ENCODE measurements at places on chromosomes 5 and 9.

DNA sequence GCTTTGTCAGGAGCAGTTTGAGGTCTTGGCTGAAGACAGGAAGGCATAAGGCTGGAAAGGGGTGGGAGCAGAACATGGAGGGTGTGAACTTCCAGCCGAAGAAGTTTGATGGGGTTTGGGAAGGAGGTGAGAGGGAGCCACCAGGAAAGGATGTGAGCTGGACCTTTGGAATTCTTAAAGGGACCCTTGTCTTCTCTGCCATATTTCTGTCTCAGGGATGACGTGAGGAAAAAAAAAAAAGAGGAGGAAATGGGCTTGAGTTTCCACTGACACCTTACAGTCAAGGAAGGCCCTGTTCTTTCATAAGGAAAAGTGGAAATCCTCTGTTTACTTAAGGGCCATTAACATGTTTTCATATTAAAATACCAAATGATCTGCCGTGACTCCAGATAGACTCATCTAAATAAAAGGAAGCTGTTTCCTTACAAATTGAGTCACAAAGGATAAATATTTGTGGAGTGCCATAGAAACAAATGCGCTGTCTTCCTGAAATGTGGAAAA, 132.1 kb downstream of the PALM2AKAP2 start:
- DNase-seq, result no peak

DNA sequence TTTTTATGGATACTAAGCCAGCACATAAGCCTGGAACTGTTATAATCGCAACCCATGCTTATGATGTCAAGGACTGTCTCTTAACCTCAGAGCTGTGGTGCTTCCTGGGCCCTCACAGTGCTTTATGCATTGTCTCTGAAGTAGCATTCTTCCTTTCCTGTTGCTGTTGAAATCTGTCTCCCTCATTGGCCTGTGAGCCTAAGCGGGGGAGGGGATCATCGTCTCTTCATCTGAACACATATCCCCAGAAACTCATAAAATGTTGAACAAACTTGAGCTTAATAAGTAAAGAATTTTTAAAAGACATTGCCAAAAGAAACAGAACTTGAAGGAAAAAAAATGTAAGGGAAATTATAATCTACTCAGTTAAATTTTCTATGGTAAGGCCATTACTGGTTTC, 80.3 kb downstream of the SGCD start:
- DNase-seq, result no peak

DNA sequence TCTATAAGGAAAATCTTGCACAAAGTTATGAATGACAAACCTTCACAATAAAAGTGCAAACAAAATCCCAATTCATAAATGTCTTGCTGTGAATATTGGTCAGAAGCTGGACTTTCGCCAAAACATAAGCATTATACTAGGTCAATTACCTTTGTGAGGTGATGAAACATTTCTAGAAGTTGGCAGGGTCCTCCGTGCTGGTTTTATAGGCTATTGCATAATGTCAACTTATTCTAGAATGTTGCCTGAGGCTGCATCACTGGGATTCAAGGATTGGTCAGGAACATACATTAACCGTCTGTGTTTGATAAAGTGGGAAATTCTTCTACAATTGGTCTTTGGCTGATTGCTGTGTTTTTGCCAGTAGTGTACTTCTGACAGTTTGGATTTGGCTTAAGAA, 49.8 kb upstream of the PALM2AKAP2 start:
- DNase-seq, result no peak

DNA sequence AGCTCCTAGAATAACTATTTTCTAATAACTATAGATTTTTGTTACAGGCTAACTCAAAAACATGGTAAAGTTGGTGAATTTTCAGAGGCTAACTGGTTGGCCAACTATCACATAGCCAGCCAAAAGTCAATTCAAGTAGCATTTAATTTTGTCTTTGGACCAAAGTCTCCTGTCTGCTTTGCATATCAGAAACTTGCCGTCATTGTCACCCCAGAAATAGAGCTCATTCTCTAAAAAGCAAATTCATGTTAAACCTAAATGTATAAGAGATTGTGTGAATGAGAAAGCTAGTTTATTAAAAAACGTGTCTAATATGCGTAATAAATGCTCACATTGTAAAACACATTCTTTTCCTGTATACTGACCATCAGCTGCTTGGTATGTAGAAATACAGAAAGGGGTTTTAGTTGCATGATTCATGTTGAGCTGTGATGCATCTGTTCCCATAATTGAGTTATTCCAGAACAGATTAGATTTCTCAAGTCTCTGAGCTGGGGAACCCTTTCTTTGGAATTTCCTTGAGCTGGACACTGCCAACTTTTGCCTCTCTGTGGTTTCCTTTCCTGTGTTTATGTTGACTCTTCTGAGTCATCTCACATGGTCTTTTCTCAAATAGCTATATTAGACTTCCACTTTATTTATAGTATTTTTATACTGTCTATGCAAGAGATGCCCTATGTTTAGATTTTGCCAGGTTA, 7.3 kb downstream of the SRFBP1 start:
- no peak for DNase-seq

- DNase-seq, result no peak
Observed at GRCh38 chr9:16030528-16031185, 477.8 kb downstream of the CCDC171 start.

DNA sequence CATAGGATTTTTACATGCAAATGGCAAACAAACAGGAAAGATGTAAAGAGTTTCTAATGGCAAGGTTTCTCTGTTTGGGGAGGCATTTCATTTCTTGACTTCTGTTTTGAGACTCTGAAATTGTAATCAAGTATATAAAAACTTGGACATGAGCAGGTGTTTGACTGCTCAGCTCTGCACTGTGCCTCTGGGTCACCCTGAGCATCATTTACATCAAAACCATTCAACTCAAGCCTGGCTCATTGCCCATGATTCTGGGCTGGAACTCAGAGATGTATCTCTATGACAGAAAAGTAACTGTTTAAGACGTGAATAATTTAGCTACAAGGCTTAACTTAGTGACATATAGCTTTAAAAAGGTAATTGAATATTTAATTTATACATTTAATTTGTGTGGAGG, 1402.4 kb upstream of the NUDT12 start:
- no peak for DNase-seq

- no peak for DNase-seq
Observed at GRCh38 chr5:170159101-170159698, 53.5 kb downstream of the FOXI1 start.

DNA sequence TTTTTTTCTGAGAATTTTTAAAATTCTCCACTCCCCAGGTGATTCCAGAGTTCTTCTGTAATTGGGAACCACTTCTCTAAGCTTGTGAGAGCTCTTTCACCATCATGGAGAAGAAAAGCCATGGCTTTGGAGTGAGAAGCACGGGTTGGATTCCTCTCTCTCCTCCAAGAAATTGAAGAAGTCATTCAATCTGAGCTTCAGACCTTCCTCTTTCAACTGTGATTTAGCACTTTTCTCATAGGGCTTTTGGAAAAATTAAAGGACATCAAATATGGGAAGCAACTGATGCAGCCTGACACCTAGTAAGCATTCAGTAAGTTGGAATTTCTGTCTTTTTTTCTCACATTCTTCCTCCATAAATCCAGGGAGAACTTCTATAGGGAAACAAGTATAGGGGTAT, 580.4 kb upstream of the KLF4 start:
- DNase-seq, result no peak

GRCh38 chr5:142636093-142636492, 49.8 kb downstream of the FGF1 start:
- no peak for DNase-seq

DNA sequence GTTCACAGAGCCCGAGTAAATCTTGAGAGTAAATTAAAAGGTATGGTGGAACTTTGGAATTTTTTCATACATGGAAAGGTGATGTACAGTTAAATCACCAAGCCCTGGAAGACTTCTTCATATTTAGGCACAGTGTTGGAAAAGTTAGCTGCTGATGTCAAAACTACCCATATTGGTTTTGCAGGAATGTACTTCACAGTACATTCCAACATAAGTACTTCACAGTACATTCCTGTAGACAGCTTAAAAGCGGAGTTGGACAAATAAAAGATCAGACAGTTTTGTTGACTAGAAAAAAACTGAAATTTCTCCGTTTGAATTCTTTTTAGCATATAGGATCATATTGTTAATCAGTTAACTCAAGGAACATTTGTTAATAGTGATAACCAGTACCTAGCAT, 1.8 kb downstream of the RANBP17 start:
- DNase-seq, result no peak

- DNase-seq, result no peak
Observed at GRCh38 chr5:122311497-122311960, 508 bp upstream of the SNCAIP start.

- no peak for DNase-seq
Observed at GRCh38 chr5:97245386-97245785, 62.3 kb upstream of the RIOK2 start.

- DNase-seq, result no peak
Observed at GRCh38 chr9:127178686-127179632, 56.5 kb upstream of the ANGPTL2 start.

- DNase-seq, result no peak
Observed at GRCh38 chr9:108021096-108021710, 531.6 kb upstream of the KLF4 start.

GRCh38 chr5:152116934-152117333, 192.3 kb upstream of the GLRA1 start:
- DNase-seq, result no peak

GRCh38 chr5:35921930-35922329, 16.5 kb downstream of the CAPSL start:
- no peak for DNase-seq

DNA sequence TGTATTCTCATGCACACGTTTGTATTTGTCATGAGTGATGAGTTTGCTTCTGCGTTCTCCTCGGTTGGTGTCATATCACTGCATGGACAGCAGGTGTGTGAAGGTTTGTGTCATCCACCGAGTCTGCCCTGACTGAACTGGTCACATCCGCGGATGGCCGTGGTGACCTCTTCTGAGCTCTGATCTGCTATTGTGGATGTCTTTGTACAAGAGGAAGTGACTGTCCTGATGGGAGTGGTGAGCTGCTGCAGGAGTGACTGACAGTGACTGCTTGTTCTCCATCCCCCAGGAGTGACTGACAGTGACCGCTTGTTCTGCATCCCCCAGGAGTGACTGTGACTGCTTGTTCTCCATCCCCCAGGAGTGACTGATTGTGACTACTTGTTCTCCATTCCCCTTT, 69.9 kb downstream of the EHMT1 start:
- no peak for DNase-seq

DNA sequence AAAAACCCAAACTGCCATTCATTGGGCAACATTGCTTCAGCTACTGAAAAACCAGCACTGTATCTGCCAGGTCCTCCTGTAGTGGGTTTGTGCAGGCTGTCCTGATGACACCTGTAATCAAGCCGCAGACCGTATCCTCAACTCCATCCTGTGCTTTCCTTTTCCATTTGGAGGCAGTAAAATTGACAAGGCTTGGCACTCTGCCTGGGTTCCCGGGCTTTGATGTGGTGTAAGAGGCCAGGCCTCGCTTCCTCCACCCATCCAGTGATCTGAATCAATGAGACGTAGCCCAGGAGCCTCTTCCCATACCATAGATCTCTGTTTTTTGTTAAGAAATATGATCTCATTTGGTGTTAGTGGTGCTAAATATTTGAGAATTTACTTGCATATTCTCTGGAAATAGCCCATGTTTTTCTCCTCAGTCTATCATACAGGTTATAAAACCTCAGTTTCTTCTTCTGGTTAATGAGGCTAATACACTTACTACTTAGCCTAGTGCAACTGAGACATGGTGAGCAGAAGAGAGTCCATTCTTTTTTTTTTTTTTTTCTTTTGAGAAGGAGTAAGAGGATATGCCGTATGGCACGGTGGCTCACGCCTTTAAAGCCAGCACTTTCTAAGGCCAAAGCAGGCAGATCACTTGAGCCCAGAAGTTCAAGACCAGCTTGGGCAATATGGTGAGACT, 34.8 kb downstream of the LSM11 start:
- no peak for DNase-seq

- no peak for DNase-seq
Observed at GRCh38 chr5:144230806-144231205, 60.1 kb downstream of the KCTD16 start.

DNA sequence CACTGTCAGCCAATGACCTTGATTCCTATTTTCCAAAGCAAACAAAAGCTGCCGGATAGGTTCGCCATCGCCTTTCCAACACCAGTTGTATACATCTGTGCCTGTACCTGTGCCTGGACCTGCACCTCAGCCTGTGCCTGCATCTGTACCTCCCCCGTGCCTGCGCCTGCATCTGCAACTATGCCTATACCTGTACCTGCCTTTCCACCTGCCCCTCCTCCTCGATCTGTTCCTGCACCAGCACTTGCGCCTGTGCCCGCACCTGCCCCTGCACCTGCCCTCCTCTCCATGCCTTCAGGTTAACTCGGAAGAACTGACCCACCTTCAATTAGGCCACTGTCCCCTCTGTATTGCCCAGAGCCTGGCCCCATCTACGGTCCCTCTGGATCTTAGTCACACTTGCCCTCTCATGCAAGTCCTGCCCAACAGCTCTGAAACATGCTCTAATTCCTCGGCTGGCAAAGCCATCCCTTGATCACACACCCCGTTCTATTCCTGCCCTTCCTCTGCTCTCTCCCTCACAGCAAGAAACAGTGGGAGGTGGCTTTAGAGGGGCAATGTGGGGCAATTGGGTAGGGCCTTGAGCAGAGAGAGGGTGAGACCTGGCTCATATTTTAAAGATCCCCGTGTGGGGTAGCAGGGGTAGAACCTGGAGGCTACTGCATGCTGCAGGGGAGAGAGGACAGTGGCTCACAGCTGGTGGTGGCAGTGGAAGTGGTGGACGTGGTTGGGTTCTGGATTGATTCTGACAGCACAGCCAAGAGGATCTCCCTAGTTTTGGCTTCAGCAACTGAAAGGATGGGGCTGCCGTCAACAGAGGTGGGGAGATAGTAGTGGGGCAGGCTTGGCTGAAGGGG, 59.6 kb upstream of the PHYKPL start:
- no peak for DNase-seq

DNA sequence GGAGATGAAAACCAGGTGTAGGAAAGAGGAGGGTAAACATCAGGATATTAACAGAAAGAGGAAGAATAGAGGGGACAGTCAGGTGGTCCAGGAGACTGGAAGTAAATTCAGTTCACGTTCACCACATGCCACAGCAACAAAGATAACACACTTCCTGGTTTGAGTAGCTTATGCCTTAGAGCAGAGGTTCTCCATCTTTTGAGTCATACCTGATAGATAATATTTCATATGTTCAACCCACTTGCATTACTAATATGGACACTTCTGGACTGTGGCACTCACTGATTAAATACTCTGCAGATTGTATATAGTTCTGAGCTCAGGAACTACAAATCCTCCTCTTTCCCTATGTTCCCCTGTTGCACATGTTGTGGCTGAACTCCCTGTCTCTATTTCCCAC, 179.9 kb upstream of the NR3C1 start:
- DNase-seq, result no peak

DNA sequence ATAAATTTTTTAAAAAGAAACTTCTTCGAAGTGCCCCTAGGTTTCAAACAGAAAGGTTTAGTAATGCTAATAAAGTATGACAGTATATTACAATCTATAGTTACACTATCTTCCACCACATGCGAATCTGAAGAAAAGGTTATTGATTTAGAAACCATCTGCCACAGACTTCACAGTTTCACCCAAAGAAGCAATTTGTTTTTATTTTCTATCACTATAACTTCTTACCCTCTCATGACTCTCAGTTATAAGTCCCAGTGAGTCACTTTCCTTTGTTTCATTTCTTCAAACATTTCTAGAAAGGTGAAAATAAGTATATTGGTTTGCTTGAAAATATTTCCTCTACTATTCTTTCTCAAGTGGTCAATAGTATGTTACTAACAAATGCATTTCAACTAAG, 93.6 kb downstream of the MCTP1 start:
- DNase-seq, result no peak

Data from activated CD4-positive, CD25-positive, alpha-beta regulatory T cell (primary cell).